Glomerular endothelial cell (primary cell): ENCODE measurements at places on chromosomes 2 and 18. TPM values are rescaled to one million over a fixed set of nuclear protein-coding genes. Genes with fewer than 3 reads are reported as not detected.

Gene NT5C1B
- not detected in 2 replicates for total RNA-seq

Gene TMEFF2
- not detected in 2 replicates for total RNA-seq

Gene SLC5A7
- not detected in 2 replicates for total RNA-seq

Gene ALKAL2
- 0.93 TPM in 1 of 2 replicates, not detected in the other for total RNA-seq

Gene CYBRD1
- 13.1 and 18.4 TPM in 2 replicates for total RNA-seq

Gene MEIS1
- 11.8 and 23.5 TPM in 2 replicates for total RNA-seq

Gene MEP1B
- not detected in 2 replicates for total RNA-seq

Gene SNED1
- total RNA-seq, result 27.7 and 41.3 TPM in 2 replicates

Gene WDR35
- total RNA-seq, result 5.2 and 5.7 TPM in 2 replicates

Gene ZNF385B
- not detected in 2 replicates for total RNA-seq

Gene IL1RL1
- total RNA-seq, result 5.8 and 20.5 TPM in 2 replicates

Gene GBX2
- total RNA-seq, result 2.2 and 5.3 TPM in 2 replicates

Gene LONRF2
- under 0.01 and 0.19 TPM in 2 replicates for total RNA-seq

Gene SIX3
- not detected in 2 replicates for total RNA-seq

Gene TMEM247
- not detected in 2 replicates for total RNA-seq
